ENCODE measurements at places on chromosomes 11 and 22.
A peak's percentile ranks its signal among the peaks of the same experiment; 100 is the strongest.

DNA sequence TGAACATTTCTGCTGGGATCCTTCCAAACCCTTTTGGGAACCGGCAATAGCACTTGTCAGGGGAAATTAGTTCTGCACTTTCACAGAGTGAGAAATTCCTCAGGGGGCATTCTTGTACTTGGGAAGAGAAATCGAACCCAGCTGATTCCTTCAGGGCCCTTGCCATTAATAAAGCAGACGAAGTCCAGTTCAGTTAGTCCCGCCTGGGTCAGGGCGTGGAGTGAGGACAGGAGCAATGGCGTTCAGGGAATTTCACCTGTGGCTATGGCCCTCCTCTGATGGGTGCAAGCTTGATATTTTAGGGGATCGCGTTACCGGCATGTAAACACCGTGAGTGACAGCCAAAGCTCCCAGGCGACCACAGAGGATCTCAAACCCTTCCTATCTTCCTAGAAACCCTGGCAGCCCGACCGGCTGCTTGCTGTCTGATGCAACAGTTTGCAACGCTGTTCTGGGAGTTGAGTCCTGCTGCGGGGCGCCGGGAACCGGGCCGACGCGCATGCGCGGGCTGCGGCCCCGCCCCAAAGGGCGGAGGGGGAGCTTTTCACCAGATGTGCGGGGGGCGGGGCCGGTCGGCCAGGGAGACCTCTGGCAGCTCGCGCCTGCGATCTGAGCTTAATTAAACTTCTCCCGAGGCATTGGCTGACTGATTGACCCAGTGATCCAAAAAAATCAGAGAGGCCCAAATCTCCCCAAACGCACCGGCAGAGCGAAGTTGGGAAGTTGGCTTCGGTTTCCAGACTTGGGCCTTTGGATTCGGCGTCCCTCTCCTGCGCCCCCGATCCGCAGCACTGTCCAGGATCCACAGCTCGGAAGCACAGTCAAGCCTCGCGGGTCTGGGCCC lies 34.3 kb upstream of the CREB3L1 start:
- peak; percentile 95 for DNase-seq

GRCh38 chr11:43952401-43953342 lies 10.2 kb downstream of the C11orf96 start:
- DNase-seq, result peak; percentile 55

- no peak for DNase-seq
Measured at GRCh38 chr11:73347067-73347466, 29.1 kb upstream of the RELT start.

GRCh38 chr11:116471608-116472256 lies 301.1 kb downstream of the BUD13 start:
- no peak for DNase-seq

- no peak for DNase-seq
Measured at GRCh38 chr11:111983187-111983986, 41.8 kb upstream of the DLAT start.

Data from DMS53 (cell line).